ENCODE measurements at places on chromosomes 11 and 22.

- DNase-seq = no peak
Observed at GRCh38 chr11:35014346-35014745, 97.9 kb downstream of the PDHX start.

- no peak for DNase-seq
Observed at GRCh38 chr11:14972581-14973495, 687 bp upstream of the CALCA start.

DNA sequence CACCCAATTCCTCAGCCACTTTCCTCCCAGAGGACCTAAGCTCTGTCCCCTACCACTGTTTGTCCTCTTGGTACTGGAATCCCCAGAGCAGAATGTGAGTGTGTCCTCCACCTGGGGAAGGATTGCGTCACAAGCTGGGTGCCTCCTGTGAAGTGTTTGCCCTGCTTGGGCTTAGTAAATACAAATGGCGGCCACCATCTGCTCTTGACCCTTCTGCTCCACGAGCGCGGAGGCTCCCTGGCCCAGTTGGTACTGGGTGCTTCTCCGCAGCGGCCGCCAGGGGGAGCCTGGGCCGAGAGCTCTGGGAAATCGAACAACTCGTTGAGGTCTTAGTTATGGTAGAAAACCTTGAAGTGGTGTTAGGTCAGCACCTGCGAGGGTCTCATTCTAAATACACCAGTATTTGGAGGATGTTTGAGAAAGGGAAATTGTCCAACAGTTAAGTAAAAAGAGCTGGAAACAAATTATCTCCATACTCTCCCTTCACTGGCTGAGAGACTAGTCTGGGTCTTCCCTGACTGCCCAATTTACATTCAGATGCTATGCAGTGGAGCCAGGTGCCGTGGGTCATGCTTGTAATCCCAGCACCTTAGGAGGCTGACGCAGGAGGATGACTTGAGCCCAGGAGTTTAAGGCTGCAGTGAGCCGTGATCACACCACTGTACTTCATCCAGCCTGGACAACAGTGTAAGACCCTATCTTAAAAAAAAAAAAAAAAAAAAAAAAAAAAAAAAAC lies 74.6 kb upstream of the TEAD1 start:
- DNase-seq = no peak

DNA sequence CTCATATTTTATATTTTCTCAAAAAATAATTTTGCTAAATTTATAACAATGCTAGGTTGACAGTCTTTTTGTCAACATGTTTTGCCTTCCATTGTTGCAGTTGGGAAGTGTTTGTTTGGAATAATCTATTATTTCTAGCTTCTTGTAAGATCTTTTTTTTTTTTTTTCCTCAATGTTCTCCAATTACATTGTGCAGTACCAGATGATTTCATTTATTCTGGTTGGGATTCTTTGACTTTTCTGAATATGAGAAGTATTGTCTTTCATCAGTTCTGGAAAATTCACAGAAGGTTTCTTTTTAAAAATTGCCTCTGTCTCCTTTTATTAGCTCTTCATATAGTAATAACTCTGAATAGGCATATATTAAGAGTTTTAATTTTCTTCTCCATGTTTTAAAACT lies 245.4 kb downstream of the DYNC2H1 start:
- no peak for DNase-seq

- no peak for DNase-seq
Observed at GRCh38 chr11:122791836-122792235, 46.5 kb upstream of the CRTAM start.

DNA sequence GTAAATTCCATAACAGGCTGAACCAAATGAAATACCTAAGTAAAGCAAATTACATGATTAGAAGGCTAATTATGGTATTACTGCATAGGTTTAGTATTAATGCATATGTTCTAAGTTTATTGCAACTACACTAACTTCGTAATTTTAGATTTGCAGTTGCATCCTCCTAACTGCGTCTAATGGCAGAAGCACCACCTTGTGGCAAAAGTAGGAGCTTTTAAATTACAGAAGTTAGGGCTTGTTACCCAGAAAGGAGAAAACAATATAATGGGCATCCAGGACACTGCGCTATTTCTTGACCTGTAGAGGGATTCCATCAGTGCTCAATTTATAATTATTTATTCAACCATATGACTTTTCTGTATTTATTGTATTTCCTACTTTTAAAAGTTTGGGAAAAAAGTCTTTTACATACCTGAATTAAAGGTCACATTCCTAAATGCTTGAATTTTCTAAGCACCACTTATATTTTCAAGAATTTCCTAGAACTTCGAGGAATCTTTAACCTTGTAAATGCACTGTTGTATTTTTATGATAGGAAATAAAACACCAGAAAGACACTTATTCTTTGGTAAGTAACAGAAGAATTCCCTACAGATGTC lies 16.3 kb upstream of the GPR83 start:
- no peak for DNase-seq

DNA sequence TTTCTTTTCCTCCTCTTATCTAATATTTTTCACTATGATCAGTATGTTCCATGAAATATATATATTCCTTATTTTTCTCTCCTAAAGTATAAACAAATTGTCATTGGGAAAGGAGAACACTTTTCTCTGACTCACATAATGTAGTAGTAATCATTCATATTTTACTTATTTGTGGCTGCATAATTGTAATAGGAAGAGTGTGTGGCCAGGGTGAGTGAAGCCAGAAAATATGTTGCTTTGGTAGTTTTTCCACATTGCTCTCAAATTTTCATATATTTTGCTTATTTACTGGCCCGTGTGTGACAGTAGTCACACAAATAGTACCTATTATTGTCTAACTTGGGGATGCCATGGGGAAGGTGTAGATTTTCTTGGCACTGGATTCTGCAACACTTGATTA lies 172.1 kb downstream of the DYNC2H1 start:
- no peak for DNase-seq

DNA sequence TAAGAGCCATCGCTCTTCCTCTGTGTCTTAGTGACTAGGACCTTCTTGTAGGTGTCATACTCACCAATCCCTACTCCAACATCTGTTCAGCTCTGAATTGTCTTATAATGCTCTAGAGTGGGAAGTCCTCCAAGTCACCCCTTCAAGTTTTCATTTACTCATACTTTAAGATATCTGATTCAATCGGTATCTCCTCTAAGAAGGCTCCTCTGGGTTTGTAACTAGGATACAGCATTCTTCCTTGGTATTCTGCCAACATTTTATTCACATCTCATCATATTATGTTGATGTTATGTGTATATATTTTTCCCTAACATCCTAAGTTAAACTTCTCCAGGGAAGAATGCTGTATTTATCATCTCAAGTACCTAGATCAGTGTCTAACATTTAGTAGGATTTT lies 662.1 kb downstream of the NTM start:
- no peak for DNase-seq

GRCh38 chr22:32803020-32803737 lies 1.7 kb downstream of the TIMP3 start:
- no peak for DNase-seq

DNA sequence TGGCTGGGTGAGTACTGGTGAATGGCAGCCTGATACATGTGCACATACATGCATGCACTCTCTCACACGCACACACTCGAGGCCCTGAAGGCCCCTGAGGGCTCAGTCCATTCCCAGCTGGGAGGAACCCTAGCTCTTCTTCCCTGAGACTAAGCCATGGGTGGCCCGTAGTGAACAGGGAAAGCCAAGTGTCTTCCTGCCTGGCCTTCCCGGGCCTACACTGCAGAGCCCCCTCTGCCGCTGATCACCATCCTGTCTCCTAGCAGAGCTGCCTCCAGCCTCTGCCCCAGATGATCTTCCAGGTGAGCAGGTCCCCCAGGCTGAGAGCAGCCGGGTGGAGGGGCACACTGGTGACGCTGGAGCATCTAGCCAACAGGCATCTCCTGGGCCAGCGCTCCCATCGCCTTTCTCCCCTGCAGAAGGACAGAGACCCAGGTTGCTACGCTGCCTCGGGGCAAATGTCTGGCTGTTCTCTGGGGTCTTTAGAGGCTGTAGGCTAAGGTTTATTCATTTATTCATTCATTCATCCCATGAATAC lies 57.3 kb downstream of the CD82 start:
- no peak for DNase-seq

DNA sequence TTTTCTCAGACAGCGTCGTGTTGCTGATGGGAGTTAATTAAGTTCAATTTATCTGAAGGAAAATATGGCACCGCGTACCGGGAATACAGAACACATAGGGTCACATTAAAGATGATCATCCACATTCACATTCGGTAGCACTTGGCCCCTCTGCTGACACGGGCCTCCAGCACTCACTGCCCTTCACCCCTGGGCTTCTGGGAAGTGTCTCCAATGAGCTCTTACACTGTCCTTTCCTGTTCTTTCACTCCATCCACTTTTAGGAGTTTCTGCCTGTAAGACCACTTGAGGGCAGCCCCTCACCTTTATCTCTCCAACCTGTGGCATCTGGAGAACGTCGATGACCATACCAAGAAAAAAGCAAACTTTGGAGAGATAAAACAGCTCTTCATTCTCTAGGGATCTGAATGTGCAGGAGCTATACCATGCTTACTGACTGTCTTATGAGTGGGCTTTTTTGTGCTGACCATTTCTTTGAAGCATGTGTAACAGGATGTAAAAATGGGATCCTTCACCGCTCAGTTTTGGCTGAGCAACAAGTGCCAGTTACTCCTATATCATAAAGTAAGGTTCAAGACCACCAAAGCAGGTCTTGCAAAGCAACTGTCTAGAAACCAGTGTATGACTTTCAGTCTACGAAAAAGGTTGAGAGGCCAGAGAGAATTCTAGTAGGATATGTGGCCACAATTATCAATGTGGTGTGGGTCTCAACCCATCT lies 1.1 kb upstream of the SERGEF start:
- DNase-seq = no peak

GRCh38 chr11:120710354-120711131 lies 199.0 kb downstream of the GRIK4 start:
- no peak for DNase-seq

DNA sequence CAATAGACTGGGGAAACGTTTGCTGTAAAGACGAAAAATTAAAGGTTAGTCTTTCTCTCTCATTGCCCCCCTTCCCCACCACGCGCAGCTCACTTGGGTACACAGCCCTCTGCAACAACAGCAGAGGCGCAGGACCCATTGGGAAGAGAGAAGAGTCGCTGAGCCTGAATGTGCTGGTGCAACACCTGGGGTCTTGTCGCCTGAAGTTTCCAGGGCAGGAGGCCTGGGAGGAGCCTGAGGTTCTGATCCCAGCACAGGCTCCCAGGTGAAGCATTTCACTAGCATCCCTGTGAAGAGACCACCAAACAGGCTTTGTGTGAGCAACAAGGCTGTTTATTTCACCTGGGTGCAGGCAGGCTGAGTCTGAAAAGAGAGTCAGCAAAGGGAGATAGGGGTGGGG lies 116.2 kb upstream of the NTM start:
- DNase-seq = no peak

DNA sequence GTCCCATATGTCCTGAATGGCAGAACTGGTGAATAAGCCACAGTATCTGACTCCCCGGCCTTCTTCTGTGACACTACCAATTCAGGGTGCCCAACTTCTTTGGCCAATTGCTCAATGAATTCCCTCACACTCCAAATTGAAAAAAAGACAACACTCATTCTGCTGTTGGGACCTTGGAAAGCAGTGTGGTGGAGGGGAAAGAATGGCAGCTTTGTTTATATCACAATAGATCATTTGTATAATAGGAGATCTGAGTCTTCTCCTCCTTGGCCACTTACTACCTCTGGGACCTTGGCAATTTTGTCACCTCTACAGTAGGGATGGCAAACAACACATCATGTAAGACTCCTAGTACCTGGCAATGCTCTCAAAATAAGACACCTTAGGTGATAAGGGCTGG lies 64.6 kb downstream of the OPCML start:
- DNase-seq = no peak

GRCh38 chr11:69122326-69122629 lies 33.5 kb upstream of the SMIM38 start:
- DNase-seq = no peak

DNA sequence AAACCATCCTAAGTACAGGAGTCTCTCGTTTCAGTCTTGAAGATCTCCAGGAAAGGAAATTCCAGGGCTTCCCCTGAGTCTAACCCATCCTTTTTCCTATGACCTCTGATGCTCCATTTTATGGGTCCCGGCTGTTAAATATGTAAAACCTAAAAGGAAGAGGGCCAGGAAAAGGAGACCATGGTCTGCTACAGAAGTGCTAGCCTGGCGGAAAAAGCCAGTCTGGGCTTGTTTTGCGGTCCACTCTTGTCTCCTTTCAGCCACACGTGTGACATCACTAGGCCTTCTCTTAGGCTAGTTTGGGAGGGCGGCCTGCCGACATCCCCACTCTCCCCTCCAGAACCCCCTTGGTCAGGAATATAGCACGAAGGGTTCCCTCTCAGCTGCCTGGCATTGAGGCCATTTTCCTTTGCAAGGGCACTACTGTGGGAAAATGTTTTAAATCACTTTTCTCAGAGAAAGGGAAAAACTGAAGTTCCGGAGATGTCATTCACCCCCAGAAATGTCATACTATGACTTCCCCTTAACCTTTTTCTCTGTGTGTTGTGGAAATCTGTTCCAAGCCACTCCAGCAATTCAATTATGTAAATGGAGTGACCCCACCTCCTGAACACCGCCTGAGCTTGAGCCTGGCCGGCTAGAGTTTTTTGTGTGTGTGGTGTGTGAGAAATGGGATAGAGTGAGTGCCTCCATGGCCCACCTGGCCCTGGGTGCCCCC lies 86.9 kb downstream of the UBASH3B start:
- no peak for DNase-seq

- DNase-seq = no peak
Observed at GRCh38 chr22:42868751-42869251, 11.7 kb upstream of the ARFGAP3 start.

- DNase-seq = no peak
Observed at GRCh38 chr11:126636911-126637794, 281.7 kb downstream of the ST3GAL4 start.

DNA sequence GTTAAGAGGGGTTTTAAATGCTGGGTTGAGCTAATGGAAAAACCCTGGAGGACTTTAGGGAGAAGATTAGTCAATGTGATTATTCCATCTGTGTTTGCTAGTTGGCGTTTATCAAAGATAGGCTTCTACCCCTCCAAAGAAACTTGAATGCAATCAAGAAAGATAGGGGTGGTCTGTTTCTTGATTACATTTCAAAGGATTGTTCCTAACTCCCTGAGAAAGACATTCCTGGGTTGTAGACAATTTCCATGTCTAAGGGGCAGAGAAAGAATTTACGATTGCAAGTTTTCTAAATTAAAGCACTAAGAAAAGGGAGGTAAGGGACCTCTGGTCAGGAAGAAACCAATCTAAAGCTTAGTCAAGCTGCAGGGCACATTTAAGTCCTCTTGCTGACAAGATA lies 2268.7 kb downstream of the LRRC4C start:
- no peak for DNase-seq

GRCh38 chr22:46777609-46777970 lies 15.1 kb downstream of the TBC1D22A start:
- no peak for DNase-seq

GRCh38 chr22:41862160-41862529 lies 29.2 kb downstream of the SREBF2 start:
- no peak for DNase-seq

DNA sequence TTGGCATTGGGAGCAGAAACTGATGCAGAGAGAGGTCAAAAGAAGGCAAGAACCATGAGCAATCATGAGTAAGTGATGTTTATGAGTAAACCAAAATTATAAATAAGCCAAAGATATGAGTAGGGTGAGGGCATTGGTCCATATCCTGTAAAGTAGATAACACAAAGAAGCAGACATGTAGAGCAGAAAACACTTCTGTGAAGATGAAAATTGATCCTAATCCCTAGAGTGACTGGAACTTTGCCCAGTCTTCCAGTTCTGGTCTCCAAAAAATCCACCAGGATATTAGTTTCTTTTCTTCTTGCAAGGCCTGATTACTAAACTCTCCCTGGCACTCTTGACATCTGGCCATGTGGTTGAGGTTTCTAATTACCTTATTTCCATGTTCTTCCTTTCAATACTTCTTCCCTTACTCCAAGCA lies 13.7 kb upstream of the DRD2 start:
- DNase-seq = no peak

Measured in epithelial cell of prostate (primary cell).